ENCODE measurements at places on chromosomes 7 and 10.

- DNase-seq: no peak
Measured at GRCh38 chr7:111485701-111486380, 76.5 kb downstream of the IMMP2L start.

DNA sequence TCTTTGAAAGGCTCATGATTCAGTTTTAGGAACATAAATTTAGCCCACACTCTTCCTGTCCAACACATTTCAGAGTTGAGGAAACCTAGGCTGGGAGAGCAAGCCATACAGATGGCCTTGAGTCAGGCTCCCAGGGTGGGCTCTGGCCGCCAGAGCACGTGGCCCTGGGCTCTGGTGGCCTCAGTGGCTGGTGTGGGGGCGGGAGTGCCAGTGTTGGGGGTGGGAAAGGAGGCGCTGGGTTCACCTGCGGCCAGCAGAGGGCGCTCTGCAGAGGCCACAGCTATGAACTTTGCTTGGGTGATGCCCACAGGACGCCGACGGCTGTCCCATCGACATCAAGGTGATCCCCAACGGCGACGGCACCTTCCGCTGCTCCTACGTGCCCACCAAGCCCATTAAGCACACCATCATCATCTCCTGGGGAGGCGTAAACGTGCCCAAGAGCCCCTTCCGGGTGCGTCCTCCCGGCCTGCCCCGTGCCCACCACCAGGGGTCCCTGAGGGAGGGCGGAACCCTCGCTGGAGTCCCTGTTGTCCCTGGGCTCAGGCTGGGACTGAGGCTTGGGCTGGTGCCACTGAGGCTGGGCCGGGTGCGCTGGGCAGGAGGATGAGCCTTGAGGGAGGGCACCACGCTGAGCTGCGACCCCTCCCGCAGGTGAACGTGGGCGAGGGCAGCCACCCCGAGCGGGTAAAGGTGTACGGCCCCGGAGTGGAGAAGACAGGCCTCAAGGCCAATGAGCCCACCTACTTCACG is 11.9 kb downstream of the FLNC start:
- no peak for DNase-seq

DNA sequence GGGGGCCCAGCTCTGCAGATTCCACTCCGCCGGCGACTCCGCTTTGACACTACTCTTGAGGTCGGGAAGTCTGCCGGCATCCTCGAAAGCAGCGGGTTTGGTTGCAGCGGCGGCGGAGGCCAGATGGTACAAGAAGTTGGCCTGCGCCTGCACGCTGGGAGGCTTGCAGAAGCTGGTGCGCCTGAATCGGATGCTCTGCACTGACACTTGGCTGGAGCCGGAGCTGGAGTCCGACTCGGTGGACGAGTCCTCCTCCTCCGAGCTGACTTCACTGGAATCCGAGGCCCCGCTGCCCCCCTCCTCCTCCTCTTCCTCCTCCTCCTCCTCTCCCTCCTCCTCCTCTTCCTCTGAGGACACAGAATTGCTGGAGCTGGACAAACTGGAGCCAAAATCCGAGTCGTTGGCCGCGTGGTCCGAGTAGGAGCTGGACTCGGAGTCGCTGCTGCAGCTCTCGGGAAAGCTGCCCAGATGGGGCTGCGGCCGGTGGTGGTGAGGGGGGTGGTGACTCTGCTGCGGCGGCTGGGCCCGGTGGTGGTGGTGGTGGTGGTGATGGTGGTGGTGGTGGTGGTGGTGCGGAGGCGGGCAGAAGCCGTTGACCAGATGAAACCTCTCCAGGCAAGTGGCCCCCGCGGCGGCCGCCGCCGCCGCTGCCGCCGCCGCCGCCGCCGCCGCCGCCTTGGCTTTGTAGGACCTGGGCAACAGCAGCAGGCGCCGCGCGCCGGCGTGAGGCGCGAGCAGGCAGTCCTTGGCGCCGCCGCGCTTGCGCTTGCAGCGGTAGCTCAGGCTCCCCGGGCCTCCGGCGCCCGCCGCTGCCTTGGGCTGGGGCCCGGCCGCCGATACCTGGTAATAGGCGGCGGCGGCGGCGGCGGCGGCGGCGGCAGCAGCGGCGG is 9.0 kb downstream of the SKIDA1 start:
- no peak for DNase-seq

DNA sequence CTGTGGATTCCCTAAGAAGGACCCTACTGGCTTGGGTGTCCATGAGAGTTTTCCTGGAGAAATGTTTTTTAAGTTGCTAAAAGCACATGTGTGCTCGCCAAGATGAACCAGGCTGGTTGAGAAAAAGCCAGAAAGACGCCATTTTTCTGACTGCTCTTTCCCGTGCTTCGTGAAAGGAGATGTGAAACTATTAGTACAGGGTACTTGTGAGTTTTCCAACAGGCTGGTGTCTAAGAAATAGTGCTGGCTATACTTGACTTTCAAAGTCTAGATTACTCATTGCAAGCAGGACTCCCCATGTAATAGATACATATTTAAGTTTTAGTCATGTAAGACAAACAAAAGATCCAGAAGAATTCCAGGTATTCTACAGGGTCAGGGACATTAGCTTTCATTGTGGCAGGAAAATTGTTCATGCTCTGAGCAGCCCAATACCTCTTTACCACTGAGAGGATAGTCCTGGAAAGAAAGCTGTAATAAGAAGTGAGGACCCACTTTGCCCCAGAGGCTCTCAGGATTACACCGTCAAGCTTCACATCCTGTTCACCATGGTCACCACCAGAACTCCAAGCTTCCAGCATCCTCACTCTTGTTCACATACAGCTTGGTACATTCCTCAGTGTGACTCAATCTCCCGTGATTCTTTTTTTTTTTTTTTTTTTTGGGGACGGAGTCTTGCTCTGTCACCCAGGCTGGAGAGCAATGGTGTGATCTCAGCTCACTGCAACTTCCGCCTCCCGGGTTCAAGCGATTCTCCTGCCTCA is 43.8 kb upstream of the ICA1 start:
- DNase-seq: no peak

DNA sequence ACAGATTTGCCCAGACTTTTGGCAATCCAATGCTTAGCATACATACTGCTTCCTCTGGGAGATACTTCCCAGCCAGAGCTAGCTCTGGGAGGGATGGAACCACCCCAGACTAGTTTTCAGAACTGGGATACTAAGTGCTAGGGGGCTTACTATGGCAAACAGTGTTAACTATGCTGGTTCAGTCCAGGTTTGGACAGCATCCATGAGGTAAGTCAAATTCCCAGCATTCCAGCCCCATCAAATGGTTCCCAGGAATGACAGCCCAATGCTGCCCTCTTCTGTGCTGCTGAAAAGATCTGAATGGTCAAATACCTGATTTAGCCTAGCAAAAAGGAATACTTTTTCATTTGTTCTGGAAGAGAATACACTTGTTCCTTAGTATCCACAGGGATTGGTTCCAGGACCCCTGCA is 141.7 kb upstream of the CCDC6 start:
- DNase-seq: no peak

GRCh38 chr10:71433768-71434744 is 37.3 kb downstream of the CDH23 start:
- DNase-seq: no peak

DNA sequence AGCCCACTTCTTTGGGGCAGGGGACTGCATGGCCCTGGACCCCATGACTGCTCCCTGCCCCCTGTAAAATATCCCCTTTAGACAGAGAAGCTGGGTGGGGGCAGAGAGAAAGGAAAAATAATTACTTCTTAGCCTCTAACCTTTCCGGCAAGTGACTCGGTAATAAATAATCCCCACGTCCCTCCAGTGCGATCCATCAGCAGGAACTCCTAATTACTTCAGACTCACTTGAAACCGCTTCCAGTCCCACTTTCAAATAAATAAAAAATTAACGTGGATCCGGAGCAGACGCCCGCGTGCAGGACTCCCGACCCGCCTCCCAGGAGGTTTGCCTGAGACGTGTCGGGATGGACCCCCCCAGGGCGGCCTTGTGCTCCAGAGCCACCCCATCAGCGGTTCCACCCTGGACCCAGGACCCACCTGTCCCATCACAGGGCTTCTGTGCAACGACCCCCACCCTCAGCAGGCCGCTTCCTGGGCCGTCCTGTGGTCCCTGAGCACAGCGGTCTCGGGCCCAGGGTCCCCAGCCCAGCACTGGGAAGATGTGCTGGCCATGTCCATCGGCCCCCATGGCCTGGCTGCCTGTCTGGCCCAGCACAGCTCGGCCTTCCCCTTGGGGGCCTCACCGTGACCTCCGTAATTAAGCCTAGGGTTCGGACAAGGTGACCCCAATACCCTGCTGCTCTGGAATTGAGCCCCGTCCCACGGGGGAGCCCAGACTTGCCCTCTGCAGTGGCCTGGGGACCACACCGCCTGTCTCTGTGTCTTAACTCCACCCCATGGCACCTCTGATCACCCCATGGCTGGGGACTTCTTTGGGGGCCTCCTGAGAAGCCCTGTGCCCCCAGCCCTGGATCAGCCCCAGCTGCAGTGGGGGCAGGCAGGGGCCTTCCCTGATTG is 108.0 kb downstream of the UNCX start:
- no peak for DNase-seq

GRCh38 chr10:57979491-57979890 is 288.2 kb downstream of the IPMK start:
- DNase-seq: no peak

DNA sequence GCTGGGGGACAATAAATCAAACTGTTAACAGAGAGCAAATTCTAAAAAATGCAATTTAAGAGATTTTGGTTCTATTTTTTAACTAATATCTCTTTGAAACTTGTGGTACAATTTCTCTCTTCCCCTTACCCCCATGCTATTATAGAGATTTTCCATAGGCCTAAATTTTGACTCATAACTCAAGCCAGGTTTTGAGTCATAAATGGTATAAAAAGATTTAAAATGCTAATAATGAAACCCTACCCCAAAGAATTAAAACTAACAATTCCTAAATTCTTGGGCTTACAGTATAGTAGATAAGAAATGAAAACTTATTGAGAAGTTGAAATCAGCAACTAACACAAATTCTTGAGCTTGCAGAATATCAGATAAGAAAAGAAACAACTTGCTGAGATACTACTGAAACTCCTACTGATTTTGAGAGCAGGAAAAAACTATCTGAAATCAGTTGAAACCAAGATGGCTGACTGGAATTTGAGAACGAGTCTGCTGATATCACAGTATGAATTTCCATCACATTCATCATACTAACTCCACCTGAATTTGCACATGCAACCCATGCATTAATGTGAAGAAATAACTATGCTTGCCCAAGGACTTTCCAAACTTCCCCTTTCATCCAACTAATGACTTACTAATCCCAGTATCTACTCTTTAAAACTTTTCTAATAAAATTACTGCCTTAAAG is 36.3 kb downstream of the POT1 start:
- DNase-seq: no peak

GRCh38 chr7:123285076-123285700 is 85.4 kb upstream of the SLC13A1 start:
- DNase-seq: no peak

GRCh38 chr7:90597563-90598253 is 1.6 kb downstream of the CDK14 start:
- DNase-seq: no peak

DNA sequence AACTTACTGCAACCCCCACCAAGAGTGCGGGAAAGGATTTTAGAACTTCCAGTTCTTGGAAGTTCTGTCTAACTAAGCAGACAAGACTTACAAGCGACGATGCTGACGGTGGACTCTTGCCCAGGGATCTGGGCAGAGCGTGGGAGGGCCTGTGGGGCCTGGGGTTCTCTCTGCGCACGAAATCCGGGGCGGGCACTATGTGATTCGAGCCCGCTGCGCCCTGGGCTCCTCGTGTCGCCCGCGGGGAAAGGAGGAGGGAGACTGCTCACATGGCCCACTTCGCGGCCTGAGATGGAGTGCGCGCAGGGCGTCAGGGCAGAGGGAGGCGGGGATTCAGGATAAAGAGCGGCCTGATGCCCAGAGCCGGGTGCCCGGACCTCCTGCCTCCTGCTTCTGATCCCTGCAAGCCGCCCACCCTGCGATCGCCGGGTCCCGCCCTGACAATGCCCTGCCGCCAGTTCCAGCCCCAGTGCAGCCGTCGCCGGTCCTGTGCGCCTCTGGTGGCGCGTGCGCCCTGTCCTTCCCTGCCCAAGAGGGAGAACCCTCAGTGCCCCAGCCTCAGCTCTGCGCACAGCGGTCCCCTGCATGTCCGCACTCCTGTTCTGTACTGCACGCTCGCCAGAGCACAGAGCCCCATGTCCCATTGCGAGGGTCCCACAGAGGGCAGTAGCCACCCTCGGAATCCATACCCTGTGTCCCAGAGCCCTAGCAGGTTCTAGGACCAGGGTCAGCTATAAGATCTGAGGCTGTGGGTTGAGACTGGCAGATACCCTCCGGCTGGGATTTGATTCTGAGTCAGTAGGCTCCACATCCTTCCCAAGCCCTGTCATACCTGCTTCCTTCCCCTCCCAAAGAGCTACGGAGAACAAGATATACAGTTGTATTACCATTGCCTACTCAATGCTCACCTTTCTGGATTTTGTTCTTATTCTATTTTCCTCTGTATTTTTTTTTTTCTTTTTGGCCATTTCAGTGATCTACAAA is 99.4 kb upstream of the TMEM106B start:
- no peak for DNase-seq

DNA sequence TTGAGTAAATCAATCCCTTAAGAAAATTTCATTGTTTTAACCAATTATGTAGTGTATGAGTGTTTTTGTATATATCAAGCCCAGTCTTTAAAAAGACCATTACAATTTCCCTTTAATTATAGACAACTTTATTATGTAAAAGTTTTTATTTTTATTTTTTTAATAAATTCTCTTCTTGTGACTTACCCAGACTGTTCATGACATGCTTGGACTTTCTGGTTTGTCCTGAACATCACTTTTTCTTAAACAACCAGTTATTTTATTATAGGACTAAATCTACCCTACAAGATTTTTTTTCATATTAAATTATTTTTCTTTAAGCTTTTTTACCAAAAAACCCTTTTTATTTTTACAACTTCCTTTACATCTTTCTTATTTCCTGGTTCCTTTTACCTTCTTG is 410.4 kb downstream of the ATRNL1 start:
- no peak for DNase-seq

DNA sequence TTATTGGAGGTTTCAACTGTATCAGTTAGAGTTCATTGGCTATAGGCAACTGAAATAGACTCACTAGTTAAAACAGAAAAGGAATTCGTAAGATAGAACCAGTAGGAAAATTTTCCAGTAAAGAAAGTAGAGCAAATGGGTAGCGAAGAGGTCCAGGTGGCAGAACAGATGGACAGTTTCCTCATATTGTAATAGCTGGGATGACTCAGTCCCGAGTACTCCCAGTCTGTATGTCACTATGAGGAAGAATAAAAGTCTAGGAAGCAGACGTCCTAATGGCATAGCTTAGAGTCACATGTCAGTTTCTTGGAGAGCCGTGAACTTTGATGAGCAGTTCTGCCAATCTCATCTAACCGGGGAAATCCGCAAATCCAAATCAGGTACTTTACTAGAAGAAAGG is 95.3 kb downstream of the RNF32 start:
- no peak for DNase-seq

- DNase-seq: peak; percentile 53
Measured at GRCh38 chr7:954330-955238, at the start of gene ADAP1. Gene ADAP1, minus strand, starts transcription at chr7:954680. Its CDS starts 203 bp downstream, at chr7:954477.

- no peak for DNase-seq
Measured at GRCh38 chr7:100682991-100683658, 9.6 kb downstream of the GNB2 start.
